HAP-1 (cell line): ENCODE measurements at places on chromosomes 11 and 22.

GRCh38 chr22:20930004-20930403 is 12.8 kb downstream of the CRKL start:
- DNase-seq = no peak

DNA sequence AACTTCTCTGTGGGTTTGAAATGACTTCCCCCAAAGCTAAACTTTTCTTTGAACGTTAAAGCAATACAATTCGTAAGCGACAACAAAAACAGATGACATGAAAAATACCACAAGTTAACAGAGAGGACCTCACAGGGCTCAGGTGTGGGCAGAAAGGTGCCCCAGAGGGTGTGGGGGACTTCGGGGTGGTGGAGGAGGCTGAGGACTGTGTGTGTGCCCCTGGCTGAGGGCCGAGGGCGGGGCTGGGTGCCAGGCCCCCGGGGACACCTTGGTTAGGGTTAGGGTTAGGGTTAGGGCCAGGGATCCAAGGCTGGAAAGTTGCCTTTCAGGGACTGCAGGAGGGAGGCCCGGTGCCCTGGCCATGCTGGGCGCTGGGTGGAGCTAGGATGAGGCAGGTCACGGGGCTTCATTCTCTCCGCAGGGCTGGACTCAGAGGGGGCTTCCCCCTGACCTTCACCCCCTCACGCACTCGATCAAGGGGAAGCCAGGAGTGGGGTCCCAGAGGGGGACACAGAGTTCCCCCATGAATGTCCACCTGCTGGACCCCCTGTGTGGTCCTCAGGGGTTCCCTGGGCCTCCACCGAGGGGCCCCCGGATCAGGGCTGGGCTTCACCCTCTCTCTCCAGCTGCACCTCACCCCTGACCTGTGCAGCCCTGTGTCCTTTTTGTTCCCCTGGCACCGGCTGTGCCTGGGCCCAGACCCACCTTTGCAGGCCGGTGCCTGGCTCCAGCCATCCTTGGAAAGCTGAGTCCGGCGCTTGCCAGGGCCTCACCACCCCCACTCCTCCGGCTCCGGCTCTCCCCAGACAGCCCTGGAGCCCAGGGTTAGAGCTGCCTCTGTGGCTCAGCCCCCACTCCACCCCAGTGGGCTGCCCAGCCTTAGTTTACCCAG is 7.0 kb downstream of the TNNI2 start:
- DNase-seq = no peak

DNA sequence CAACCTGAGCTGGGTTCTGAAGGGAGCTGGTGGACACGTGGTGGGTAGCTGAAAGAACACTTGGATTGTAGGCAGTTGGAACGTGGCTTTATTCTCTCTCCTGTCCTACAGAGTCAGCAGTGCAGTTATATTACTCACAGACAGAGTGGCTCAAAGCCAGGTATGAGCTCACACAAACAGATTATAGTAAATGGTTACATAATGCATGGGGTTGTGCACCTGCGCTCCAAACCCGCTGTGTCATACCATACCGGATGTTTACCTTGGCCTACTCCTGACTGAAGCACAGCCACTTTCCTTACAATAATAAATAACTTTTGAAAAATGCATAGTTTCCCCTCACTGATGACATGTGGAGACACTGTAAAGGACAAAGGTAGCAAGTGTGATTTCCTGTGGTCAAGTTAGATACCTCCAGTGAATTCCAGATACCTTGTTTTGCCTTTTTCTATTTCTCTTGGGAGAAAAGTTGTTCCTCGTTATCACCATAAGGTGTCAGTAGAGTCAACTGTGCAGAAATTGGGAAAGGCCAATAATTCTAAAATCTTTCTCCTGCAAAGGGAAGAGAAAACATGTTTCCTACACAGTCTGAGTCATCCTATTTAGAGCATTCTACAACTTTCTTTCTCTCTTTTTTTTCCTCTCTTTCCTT is 13.5 kb downstream of the MS4A6A start:
- peak; percentile 41 for DNase-seq

- DNase-seq = no peak
These were observed 89.7 kb downstream of the BRD1 start for GRCh38 chr22:49738006-49738405.

DNA sequence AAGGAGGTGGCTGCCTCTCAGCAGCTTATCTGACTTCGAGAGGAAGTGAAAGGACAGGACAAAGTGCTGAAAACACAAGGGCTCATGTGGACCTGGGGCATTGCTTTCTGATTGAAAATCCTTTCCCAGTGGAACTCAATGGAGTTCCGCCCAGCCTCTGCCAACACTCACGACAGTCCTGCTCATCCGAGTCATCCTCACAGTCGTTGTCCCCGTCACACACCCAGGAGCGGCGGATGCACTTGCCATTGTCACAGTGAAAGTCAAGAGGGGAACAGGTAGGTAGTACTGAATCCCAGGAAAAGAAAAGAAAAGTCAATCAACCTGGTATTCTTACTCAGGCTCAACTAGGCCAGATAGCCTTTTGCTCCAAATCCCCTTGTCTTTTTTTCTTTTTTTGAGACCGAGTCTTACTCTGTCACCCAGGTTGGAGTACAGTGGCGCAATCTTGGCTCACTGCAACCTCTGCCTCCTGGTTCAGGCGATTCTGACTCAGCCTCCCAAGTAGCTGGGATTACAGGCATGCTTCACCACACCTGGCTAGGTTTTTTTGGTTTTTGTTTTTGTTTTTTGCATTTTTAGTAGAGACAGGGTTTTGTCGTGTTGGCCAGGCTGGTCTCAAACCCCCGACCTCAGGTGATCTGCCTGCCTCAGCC is 18.1 kb downstream of the LRP4 start:
- no peak for DNase-seq

GRCh38 chr11:128246364-128246801 is 341.0 kb downstream of the ETS1 start:
- DNase-seq = no peak

DNA sequence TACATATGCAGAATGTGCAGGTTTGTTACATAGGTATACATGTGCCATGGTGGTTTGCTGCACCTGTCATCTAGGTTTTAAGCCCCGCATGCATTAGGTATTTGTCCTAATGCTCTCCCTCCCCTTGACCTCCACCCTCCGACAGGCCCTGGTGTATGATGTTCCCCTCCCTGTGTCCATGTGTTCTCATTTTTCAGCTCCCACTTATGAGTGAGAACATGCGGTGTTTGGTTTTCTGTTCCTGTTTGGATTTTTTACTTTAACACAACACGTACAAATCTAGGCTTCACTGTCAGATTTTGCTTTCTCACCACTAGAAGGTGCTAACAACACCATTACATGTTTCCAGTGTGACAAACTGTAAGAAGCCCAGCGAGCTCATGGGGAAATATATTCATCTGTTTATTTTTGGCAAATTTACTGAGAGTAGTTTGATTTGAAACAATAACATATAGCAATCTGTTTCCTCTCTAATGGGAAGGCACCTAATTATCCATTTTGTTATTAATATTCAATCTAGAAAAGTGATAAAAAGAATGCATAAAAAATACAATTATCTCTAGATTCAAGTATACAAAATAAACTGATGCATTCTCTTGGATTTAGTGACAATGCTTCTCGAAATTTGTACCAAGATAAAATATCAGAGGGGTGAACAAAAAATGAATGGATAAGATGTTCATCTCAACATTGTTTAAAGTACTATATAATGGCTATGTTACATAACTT is 23.2 kb upstream of the BIRC3 start:
- no peak for DNase-seq

DNA sequence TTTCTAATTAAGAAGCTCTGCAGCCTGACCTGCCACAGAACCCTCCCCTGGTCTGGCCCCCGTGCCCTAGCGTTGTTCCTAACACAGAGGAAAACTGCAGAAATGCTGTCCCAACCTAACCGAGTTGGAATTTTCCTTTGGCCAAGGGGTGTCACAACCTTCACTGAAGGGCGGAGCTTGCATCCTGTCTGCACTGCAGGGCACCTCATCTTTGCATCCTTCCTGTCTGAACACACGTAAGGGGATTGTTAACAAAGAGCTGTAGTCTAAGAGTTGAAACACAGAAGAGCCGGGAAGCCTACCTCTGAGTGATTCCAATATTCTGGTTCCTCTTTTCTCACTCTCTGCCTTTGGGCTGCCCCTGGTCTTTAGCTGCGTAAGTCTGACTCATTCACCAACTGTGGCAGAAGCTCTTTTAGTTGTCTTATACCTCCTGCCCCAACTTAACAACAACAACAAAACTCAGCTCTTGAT is 1.6 kb downstream of the DIXDC1 start:
- DNase-seq = no peak

- DNase-seq = no peak
These were observed 16.8 kb downstream of the CD5 start for GRCh38 chr11:61119055-61119454.

DNA sequence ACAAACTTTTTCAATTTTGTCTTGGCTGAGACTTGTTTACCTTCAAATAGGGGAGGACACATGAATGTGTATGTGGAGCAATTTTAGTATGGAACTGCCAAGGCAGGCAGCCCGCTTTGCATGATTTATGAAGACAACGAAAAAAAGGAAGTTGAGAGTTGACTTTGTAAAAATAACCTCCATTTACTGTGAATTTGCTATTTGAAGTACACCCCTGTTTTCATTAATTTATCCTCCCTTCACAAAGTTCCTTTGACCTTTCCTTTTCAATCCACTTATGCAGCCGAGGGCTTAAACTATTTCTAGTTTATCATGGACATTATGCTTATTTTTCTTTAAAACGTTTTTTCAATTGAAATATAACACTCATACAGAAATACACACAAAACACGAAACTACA is 369.6 kb upstream of the CADM1 start:
- no peak for DNase-seq

DNA sequence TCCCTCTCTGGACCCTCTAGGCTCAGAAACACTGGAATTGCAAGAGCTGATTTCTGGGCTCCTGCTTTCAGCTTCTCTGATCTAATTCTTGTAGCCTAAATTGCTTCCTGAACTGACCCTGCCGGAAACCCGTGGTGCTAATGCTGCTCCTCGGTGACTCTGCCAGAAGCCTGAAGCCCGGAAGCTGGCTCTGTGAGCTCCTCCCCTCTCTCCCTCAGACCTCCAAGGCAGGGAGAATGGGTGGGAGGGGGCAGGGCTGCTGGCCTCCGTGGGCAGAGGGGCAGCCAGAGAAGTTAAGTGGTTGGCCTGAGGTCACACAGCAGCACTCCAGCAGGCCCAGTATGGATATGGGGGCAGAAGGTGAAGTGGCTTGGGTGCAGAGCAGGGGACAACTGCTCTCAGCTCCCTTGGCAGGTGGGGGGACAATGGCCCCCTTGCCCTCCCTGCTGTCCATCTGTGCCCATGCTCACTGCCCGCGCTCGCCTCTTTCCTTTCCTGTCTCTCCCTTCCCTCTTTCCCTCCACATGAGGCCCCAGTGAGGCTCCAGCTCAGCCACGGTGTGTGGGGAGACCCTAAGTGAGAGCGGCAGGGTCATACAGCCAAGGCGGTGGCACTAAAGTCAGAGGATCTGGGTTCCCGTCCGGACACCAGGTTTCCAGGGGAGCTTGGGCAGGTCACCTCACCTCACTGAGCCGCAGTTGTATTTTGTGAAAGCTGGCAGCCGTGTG is 16.2 kb downstream of the CAPN5 start:
- DNase-seq = no peak

GRCh38 chr11:111540114-111540936 is at the start of gene LAYN:
Gene LAYN, plus strand, starts transcription at chr11:111540720. Its CDS starts 124 bp downstream, at chr11:111540844.
- DNase-seq = peak; percentile 79

GRCh38 chr22:23893121-23893944 is 850 bp upstream of the MIF start:
- DNase-seq = no peak

DNA sequence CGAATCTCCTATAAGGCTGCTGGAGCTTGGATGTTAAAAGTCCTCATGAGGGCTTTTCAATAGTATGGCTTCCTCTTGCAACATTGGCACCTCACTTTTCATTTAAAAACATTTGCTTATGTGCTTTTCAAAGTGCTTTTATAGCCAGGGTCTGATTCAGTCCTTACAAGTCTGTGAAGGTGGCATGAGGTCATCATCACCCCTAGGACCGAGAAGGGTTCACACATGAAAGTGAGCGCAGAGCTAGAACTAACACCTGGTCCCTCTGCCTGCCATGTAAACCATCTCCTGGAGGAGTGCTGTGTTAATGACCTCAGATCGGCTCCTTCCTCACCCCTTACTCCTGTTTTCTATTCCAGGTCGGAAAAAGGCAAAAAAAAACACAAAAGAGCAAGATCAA is 12.2 kb upstream of the LMO2 start:
- no peak for DNase-seq

- DNase-seq = no peak
These were observed 153.4 kb downstream of the CACNA1I start for GRCh38 chr22:39723899-39724351.

- no peak for DNase-seq
These were observed 54.0 kb downstream of the ZNRF3 start for GRCh38 chr22:28937206-28938025.

GRCh38 chr22:36435516-36436415 is 45.7 kb downstream of the TXN2 start:
- no peak for DNase-seq

GRCh38 chr11:123228496-123229163 is 33.6 kb upstream of the CLMP start:
- no peak for DNase-seq

DNA sequence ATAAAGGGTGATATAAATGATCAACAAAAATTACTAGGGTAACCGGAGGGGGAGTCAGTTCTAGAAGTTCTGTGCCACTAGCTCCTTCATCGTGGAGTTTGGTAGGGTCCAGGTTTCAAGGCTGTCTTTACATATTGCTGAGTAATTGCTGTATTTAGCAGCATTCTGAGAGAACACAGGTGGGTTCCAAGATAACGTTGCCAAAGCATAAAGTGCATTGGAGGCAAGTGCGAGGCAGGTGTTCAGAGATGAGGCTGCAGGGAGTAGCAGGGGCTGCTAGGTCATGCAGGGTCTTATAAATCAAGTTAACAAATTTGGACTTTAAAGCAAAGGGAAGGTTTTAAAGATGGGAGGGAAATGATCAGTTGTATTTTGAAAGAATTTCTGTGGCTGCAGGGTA is 17.8 kb downstream of the SGSM3 start:
- DNase-seq = no peak

- DNase-seq = peak; percentile 50
These were observed 19.4 kb downstream of the NELL1 start for GRCh38 chr11:20688761-20689160.

GRCh38 chr11:12585861-12586260 is 88.4 kb upstream of the TEAD1 start:
- no peak for DNase-seq

DNA sequence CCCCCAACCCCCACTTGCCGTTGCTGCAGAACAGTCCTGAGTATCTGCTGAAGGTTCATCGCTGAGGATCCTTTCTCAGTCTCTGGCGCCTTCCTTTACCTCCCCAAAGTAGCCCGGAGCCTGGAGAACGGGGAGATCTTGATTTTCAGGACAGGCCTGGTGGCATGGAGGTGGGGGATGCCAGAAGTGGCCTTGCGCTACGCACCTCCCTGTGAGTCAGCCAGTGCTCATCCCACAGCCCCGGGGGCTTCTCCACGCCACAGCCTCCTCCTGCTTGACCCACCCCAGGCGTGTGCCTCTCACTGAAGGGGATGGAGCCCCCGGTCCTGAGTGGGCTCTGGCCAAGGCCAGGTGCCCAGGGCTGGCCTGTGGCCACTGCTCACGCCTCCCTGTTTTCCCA is 339.6 kb downstream of the TBC1D22A start:
- no peak for DNase-seq

- no peak for DNase-seq
These were observed 16.9 kb downstream of the FXYD6 start for GRCh38 chr11:117859488-117860112.

GRCh38 chr11:57842873-57843272 is 81.3 kb downstream of the CTNND1 start:
- no peak for DNase-seq

GRCh38 chr11:107651672-107652071 is 60.2 kb downstream of the SLN start:
- DNase-seq = no peak
